ENCODE measurements at places on chromosomes 7 and 10. TPM values are rescaled to one million over a fixed set of nuclear protein-coding genes. Genes with fewer than 3 reads are reported as not detected.
A peak's percentile ranks its signal among the peaks of the same experiment; 100 is the strongest.

TFPI2 gene
- not detected for total RNA-seq

DNA sequence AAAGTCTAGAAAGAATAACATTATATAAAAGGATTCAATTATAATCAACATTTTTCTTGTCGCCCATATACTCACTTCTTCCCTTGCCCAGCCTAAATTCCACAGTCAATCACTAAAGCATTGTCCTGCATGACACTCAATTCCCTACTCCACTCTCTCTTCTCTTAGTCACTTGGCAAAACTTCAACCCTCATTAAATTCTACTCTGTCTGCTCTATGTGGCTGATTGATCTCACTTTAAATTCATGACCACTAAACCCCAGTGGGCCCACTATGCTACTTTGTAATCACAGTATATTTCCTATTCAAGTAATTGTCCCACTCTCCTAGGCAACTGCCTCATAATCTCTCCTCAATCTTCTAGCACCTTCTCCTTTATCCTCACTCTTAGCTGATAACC lies 54.1 kb downstream of the MTERF1 start:
- H3K4me1 ChIP-seq, result no peaks in the 10 kb centered on the region
- no peaks in the 10 kb centered on the region for H3K27me3 ChIP-seq
- H3K36me3 ChIP-seq, result no peaks in the 10 kb centered on the region
- H3K4me3 ChIP-seq, result no peak overlapping the region
- H3K27ac ChIP-seq, result no peak overlapping the region

DNA sequence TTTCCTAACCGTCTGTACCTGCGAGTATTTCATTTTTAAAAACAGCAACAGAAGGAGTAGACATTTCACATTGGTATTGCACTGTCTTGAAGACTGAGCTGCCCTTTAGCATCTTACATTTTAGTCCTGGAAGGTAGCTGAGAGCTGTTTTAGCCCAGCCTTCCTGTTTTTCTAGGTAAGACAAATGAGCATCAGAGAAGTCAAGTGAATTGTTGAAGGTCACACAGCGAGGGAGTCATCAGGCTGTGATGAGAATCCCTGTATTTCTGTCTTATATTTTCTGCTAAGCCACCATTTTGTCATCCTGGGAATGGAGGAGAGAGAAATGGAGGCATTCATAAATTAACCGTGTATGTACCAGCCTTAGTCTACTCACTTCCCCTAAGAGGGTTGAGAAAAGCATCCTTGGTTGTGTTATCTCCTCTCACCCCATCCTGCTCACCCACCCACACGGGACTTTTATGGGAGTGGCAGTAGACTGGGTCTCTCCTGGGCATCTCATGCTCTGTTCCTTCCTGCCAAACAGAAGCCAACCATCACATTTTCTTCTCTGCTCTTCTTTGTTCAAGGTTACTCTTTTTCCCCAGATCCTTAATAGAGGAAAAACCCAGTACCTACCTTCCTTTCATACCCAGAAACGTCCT lies 8.5 kb downstream of the RBM20 start:
- peak overlapping the region; percentile 53 for H3K27ac ChIP-seq
- no peak for DNase-seq
- no peak overlapping the region for H3K4me3 ChIP-seq

ACHE gene
- 7.8 TPM for total RNA-seq

- no peak for DNase-seq
- no peaks in the 10 kb centered on the region for H3K27me3 ChIP-seq
- H3K4me3 ChIP-seq, result no peak overlapping the region
- H3K4me1 ChIP-seq, result no peaks in the 10 kb centered on the region
- H3K27ac ChIP-seq, result no peak overlapping the region
Observed at GRCh38 chr10:4473977-4474376, 352.0 kb upstream of the AKR1E2 start.

DNA sequence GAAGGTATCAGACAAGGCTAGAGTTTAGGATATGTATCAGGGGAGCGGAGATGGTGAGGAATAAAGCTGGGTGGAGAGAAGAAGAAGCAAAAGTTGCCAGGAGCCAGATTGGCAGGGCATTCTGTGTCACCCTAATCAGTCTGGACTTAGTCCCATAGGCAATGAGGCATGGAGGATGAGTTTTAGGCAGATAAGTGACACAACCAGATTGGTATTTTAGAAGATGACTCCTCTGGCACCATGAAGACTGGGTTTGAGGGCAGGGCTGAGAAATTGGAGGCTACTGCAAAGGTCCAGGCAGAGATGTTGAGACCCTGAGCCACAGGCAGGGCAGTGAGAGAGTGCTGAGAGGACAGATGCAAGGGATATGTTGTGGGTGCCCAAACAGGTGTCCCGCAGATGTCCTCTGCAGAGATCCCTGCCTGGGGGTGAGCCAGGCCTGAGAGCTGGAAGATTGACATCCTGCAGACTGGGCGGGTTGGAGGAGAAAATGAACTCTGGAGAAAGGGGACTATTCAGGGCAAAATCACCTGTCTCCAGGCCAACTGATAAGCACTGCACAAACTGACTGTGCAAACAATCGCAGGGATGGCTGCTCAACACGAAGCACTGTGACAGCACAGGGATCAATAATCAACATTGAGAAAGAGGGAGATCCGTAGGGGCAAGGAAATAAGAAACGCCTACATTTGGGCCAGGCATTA lies 11.9 kb upstream of the HABP2 start:
- H3K27ac ChIP-seq, result no peak overlapping the region
- no peaks in the 10 kb centered on the region for H3K27me3 ChIP-seq
- H3K4me3 ChIP-seq, result no peak overlapping the region
- no peaks in the 10 kb centered on the region for H3K36me3 ChIP-seq
- DNase-seq, result no peak
- no peaks in the 10 kb centered on the region for H3K4me1 ChIP-seq

CALHM3 gene
- not detected for total RNA-seq

TAF5 gene
- total RNA-seq, result 2.4 TPM

HOXA4 gene
- total RNA-seq, result 2.1 TPM

DNA sequence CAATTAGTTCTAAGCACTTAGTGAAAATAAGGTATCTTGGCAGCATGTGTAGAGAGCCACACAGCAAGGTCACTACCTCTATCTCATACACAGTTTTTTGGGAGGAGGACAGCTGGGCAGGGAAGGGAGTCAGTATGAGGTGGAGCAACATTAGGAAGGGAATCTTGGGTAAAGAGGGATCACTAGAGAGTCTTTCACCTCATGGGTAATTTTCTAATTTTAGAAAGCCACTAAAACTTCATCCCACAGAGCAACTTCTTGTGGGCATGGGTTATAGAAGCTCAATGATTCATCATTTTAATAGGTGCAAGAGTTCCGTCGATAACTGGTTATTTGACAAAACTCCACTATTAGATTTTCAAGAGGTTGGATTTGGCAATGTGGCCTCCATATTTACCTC lies 2.5 kb downstream of the NRAP start:
- no peaks in the 10 kb centered on the region for H3K27me3 ChIP-seq
- H3K4me1 ChIP-seq, result no peaks in the 10 kb centered on the region
- no peak overlapping the region for H3K27ac ChIP-seq
- H3K36me3 ChIP-seq, result no peaks in the 10 kb centered on the region
- no peak overlapping the region for H3K4me3 ChIP-seq
- no peak for DNase-seq

- no peak for DNase-seq
- H3K27ac ChIP-seq, result no peak overlapping the region
- peaks cover 3% of the 10 kb centered on the region for H3K36me3 ChIP-seq
- H3K4me3 ChIP-seq, result no peak overlapping the region
- no peaks in the 10 kb centered on the region for H3K27me3 ChIP-seq
Observed at GRCh38 chr10:28130267-28130666, 131.4 kb upstream of the ODAD2 start.

- no peak overlapping the region for H3K4me3 ChIP-seq
- peak overlapping the region; percentile 37 for H3K27ac ChIP-seq
- no peak for DNase-seq
Observed at GRCh38 chr10:76033457-76034196, 602.2 kb downstream of the LRMDA start.

DNA sequence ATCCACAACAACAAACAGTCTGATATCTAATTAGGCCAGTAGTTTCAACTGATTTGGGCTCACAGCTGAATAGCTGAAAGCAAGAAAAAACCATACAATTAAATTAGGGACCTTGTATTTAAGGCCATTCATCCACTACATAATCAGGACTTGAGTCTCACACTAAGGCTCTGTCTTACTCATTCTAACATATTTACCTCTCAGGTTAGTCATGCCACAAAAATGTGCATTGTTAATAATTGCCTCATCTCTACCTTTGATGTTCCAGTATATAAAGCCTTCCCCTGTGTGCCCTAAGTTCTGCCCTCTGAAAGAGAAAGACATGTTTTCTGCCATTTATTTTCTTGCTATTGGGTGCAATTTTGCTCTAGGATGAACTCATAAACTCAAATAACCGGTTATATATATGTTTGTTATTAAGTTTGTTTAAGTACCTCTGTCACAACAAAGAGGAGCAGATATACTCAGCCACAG lies 5.3 kb upstream of the C1GALT1 start:
- H3K27ac ChIP-seq, result no peak overlapping the region
- H3K4me3 ChIP-seq, result no peak overlapping the region
- H3K27me3 ChIP-seq, result no peaks in the 10 kb centered on the region
- no peaks in the 10 kb centered on the region for H3K36me3 ChIP-seq
- no peak for DNase-seq
- peaks cover 4% of the 10 kb centered on the region for H3K4me1 ChIP-seq

GRCh38 chr7:80563561-80564327 lies 51.9 kb upstream of the GNAT3 start:
- DNase-seq, result no peak
- no peaks in the 10 kb centered on the region for H3K36me3 ChIP-seq
- H3K27ac ChIP-seq, result no peak overlapping the region
- H3K4me1 ChIP-seq, result no peaks in the 10 kb centered on the region
- H3K27me3 ChIP-seq, result no peaks in the 10 kb centered on the region
- H3K4me3 ChIP-seq, result no peak overlapping the region

DNA sequence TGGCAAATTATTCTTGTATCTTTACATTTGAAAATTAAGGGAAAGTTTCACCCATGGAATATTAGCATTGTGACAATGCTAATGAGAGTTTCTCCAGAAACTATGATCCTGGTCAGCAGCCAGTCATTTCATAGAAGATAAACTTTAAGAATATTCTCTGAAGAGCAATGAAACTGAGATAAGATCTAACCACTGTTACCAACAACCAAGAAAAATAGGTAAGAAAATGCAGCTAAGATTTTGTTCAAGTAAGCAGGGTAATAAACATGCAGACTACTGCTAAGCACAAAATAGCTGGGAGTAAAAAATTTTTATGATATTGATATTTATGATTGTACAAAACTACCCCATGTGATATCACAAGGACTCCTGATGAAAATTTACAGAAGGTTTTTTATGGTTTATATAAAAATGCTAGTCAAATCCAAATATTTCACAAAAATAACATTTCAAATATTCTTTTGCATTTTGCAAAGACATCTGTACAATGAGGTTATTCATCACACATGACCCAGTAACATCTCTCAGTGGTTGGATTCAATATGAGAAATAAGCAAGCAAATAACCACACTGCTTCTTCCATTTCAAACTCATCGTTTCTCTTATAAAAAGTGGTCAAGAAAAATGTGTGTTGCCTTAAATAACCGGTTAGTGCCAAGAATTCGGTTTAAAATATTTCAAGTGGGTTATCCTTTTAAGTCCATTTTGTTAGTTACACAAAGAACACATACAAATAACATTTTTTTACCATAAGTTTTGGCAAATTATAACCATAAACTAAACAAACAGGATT lies 251.6 kb downstream of the DIP2C start:
- no peaks in the 10 kb centered on the region for H3K27me3 ChIP-seq
- H3K36me3 ChIP-seq, result peaks cover 10% of the 10 kb centered on the region
- no peak overlapping the region for H3K27ac ChIP-seq
- DNase-seq, result no peak

GRCh38 chr7:117975476-117975875 lies 102.2 kb upstream of the CTTNBP2 start:
- H3K27me3 ChIP-seq, result no peaks in the 10 kb centered on the region
- no peaks in the 10 kb centered on the region for H3K36me3 ChIP-seq
- H3K4me3 ChIP-seq, result no peak overlapping the region
- no peak for DNase-seq
- no peaks in the 10 kb centered on the region for H3K4me1 ChIP-seq

CYP3A7 gene
- total RNA-seq, result not detected

DNA sequence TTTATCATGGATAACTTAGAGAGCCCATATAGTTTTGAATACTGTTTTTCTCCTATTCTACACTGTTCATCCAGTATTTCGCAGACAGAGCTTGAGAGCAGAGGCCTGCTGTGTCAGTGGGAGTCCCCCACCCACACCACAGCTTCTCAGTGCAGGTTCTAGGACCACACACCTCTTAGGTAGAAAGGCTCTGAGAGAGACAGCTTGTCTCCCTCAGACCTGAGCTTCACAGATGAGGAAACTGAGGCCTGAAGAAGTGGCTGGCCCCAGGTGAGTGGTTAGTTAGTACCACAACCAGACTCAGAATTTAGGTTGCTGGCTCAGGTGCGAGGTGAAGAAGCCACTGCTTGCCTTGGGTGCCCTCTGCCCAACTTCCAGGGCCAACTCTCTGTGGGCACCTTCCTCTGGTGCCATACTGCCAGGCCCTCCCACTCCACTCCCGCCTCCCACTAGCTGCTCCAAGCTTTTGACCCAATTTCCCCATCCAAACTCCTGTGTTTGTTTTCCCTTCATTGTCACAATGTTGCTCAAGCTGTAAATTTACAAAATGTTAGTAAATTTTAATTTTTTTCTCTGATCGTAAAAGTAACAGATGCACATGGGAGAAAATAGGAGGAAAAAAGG lies 7.6 kb upstream of the HILPDA start:
- no peak overlapping the region for H3K4me3 ChIP-seq
- no peaks in the 10 kb centered on the region for H3K4me1 ChIP-seq
- H3K36me3 ChIP-seq, result no peaks in the 10 kb centered on the region
- H3K27me3 ChIP-seq, result no peaks in the 10 kb centered on the region

DNA sequence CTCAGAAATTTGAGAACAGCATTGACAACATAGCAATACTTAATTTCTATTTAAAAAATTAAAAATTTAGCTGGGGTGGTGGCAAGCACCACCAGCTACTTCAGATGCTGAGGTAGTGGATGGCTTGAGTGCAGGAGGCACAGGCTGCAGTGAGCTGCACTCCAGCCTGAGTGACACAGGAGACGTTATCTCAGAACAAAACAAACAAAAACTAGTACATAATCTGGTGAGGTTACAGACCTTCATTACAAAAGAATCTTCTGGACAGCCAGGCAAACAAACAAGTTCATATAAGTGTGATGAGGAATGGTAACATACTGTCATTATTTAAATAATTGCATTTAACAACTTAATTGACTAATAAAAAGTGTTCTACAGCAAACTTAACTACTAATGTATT lies 77.0 kb upstream of the OIT3 start:
- no peaks in the 10 kb centered on the region for H3K36me3 ChIP-seq
- no peak overlapping the region for H3K4me3 ChIP-seq
- H3K27ac ChIP-seq, result no peak overlapping the region
- no peak for DNase-seq

CRYGN gene
- total RNA-seq, result not detected

TRPV6 gene
- total RNA-seq, result not detected

IL6 gene
- 37.3 TPM for total RNA-seq
